Heart right ventricle (tissue), 16 donors: ENCODE measurements at places on chromosomes 12 and 14. TPM values are rescaled to one million over a fixed set of nuclear protein-coding genes. Genes with fewer than 3 reads are reported as not detected.
A peak's percentile ranks its signal among the peaks of the same experiment; 100 is the strongest.

The KRT75 gene
- total RNA-seq = not detected

The RNASE9 gene
- total RNA-seq = not detected

The MFAP5 gene
- total RNA-seq = 48.1 TPM

The RGS6 gene
- total RNA-seq = 17.5 TPM

The RNASE3 gene
- total RNA-seq = not detected

The HOXC4 gene
- total RNA-seq = not detected

The ASB2 gene
- total RNA-seq = 130 TPM

The SLC22A17 gene
- total RNA-seq = 18.9 TPM

The SLC10A1 gene
- total RNA-seq = not detected

The WNT1 gene
- total RNA-seq = not detected

DNA sequence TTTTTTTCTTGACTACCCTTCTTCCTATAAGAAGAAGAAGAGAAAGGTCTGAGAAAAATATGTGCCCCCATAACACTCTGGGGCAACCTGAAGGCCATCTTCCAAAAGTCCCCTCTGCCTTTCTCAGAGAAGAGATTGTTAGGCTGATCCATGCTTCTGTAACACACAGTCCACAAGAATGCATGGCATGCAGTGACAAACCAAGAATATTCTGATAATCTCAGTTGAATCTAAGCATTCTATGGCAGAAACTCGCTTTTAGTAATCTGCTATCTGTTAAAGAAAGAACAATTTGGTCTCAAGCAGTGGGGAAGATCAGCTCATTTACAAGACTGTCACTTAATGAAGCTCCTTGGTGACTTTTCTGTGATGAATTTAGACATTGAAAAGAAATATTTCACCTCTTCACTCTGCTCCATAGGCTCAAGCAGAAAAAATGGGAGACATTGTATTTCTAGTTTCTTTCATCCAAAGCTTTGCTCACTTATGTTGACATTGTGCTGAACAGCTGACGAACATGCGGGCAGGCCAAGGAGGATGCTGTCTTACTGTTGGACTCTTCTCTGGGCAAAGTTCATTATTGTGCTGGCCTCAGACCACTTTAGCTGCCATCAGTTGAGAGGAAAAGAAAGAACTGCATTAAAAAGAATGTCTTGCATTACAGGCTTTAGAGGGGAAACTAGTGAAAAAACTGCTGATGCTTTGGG lies 957.1 kb downstream of the DIO2 start:
- H3K27ac ChIP-seq = no peak overlapping the region
- no peak overlapping the region for H3K4me3 ChIP-seq
- no peaks in the 10 kb centered on the region for H3K36me3 ChIP-seq
- no peak for DNase-seq

GRCh38 chr14:37594971-37595808 lies at the start of the genes FOXA1 and TTC6:
Gene FOXA1, minus strand, starts transcription at chr14:37595249. Its CDS starts 277 bp downstream, at chr14:37594972.
Gene TTC6, plus strand, starts transcription at chr14:37595629. Its CDS starts 26,436 bp downstream, at chr14:37622065.
- H3K36me3 ChIP-seq = no peaks in the 10 kb centered on the region
- peaks cover 99% of the 10 kb centered on the region for H3K27me3 ChIP-seq
- H3K27ac ChIP-seq = no peak within 1 kb of the TSS
- DNase-seq = peak; percentile 15

- no peak overlapping the region for H3K4me3 ChIP-seq
- no peaks in the 10 kb centered on the region for H3K27me3 ChIP-seq
- no peaks in the 10 kb centered on the region for H3K4me1 ChIP-seq
- DNase-seq = no peak
- no peak overlapping the region for H3K27ac ChIP-seq
- H3K36me3 ChIP-seq = peaks cover 9% of the 10 kb centered on the region
These were observed 85.9 kb downstream of the TTC7B start for GRCh38 chr14:90730206-90730766.

DNA sequence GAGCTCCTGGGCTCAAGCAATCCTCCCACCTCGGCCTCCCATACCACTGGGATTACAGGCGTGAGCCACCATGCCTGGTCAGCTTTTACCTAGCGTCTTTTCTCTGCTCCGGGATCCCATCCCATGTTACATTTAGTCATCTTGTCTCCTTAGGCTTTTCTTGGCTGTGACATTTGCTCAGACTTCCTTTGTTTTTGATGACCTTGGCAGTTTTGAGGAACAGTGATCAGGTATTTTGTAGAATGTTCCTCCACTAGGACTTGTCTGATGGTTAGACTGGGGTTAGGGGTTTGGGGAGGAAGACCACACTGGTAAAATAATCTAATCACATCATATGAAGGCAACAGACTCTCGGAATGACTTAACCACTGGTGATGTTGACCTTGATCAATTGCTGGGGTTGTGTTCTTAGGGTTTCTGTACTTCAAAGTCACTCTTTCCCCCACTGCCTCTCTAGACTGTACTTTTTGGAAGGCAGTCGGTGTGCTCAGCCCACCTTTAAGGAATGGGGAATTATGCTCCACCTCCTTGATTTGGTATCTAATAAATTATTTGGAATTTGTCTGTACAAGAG lies 48.4 kb downstream of the RIN3 start:
- H3K27me3 ChIP-seq = no peaks in the 10 kb centered on the region
- peaks cover 42% of the 10 kb centered on the region for H3K4me1 ChIP-seq
- H3K4me3 ChIP-seq = no peak overlapping the region
- no peak for DNase-seq
- H3K27ac ChIP-seq = no peak overlapping the region

DNA sequence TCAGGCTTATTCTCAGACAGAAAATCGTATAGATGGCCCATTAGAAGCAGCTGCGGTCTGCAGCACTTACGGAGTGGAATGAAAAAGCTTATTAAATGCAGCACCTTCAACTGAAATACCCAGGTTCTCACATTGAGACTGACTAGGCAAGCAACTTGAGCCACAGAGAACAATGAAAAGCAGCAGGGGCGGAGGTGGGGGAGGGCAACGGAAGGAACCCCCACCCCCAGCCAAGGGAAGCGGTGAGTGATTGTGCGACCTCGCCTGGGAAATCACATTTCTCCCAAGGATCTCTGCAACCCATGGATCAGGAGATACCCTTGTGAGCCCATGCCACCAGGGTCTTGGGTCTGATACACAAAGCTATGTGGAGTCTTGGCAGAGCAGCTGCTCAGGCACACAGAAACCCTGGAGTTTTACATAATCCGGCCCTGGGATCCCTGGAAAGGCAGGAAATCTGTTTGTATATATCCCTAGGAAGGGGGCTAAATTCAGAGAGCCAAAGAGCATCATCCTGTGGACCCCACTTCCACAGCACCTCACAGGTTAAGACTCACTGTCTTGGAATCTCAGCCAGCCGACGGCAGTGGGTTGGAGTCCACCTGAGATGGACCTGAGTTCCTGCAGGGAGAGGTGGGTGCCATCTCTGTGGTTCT lies 38.1 kb downstream of the PZP start:
- H3K27me3 ChIP-seq = no peaks in the 10 kb centered on the region
- no peaks in the 10 kb centered on the region for H3K36me3 ChIP-seq
- no peak overlapping the region for H3K4me3 ChIP-seq
- peak overlapping the region; percentile 36 for H3K27ac ChIP-seq
- peaks cover 31% of the 10 kb centered on the region for H3K4me1 ChIP-seq
- DNase-seq = peak; percentile 20

GRCh38 chr12:13744561-13744960 lies 236.8 kb downstream of the GRIN2B start:
- H3K4me1 ChIP-seq = no peaks in the 10 kb centered on the region
- H3K36me3 ChIP-seq = no peaks in the 10 kb centered on the region
- H3K27me3 ChIP-seq = peaks cover 42% of the 10 kb centered on the region
- no peak overlapping the region for H3K4me3 ChIP-seq
- H3K27ac ChIP-seq = no peak overlapping the region

GRCh38 chr12:953776-954175 lies 4.3 kb upstream of the RAD52 start:
- H3K27me3 ChIP-seq = no peaks in the 10 kb centered on the region
- H3K4me1 ChIP-seq = peaks cover 11% of the 10 kb centered on the region
- no peak overlapping the region for H3K4me3 ChIP-seq

GRCh38 chr14:22544406-22544805 lies 44.6 kb downstream of the DAD1 start:
- no peak overlapping the region for H3K4me3 ChIP-seq
- H3K36me3 ChIP-seq = peaks cover 9% of the 10 kb centered on the region
- H3K4me1 ChIP-seq = peaks cover 28% of the 10 kb centered on the region
- DNase-seq = no peak
- H3K27ac ChIP-seq = no peak overlapping the region

GRCh38 chr12:84694116-84694515 lies 218.5 kb downstream of the SLC6A15 start:
- H3K27ac ChIP-seq = no peak overlapping the region
- H3K4me3 ChIP-seq = no peak overlapping the region
- no peaks in the 10 kb centered on the region for H3K36me3 ChIP-seq

DNA sequence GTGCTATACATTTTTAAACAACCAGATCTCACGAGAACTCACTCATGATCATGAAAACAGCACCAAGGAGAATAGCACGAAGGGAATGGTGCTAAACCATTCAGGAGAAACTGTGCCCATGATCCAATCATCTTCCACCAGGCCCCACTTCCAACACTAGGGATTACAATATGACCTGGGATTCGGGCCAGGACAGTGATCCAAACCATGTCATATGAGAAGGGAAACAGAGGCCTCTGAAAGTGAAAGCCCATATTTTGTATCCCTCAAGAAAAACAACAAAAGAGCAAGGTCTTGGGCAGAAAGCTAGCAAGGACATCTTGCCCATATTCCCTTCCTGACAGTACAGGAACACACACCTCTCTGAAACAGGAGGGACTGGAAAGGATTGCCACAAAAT lies 163.9 kb upstream of the VASH1 start:
- no peaks in the 10 kb centered on the region for H3K36me3 ChIP-seq
- no peaks in the 10 kb centered on the region for H3K4me1 ChIP-seq
- DNase-seq = no peak
- H3K27ac ChIP-seq = no peak overlapping the region
- H3K4me3 ChIP-seq = no peak overlapping the region

- no peak overlapping the region for H3K27ac ChIP-seq
- no peaks in the 10 kb centered on the region for H3K36me3 ChIP-seq
- H3K27me3 ChIP-seq = no peaks in the 10 kb centered on the region
- H3K4me3 ChIP-seq = no peak overlapping the region
- H3K4me1 ChIP-seq = no peaks in the 10 kb centered on the region
- DNase-seq = no peak
These were observed 980 bp upstream of the RNASE8 start for GRCh38 chr14:21056520-21057163.
